Spinal cord (tissue), 10 donors: ENCODE measurements at places on chromosomes 3 and 15.

DNA sequence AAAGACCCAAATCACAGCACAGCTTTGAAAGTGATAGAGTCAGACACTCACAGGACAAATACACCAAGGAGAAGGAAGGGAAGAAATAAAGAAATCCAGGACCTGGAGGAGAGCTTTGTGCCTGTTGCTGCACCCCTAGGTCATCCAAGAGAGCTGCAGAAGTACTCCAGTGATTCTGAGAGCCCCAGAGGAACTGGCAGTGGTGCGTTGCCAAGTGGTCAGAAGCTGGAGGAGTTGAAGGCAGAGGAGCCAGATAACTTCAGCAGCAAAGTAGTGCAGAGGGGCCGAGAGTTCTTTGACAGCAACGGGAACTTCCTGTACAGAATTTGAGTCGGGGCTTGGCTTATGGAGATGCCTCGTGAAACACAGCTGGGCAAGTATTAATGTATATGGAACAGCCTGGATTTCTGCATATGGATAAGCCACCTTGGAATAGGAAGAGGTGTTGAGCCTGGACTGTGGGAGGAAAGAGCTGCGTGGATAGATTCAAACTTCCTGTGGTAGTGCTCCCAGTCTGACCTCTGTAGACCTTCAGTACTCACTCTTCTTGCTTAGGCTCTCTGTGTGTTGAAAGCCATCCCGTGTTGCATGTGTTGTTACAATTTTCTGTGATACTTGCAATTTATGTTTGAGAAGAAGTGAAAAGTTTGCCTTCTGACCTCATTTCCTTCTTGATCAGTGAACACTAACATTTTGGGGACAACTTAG, 6.1 kb downstream of the NGRN start:
- no peaks in the 10 kb centered on the region for H3K27me3 ChIP-seq
- DNase-seq, result no peak
- H3K27ac ChIP-seq, result no peak overlapping the region
- no peak overlapping the region for H3K4me3 ChIP-seq

- no peaks in the 10 kb centered on the region for H3K27me3 ChIP-seq
- H3K4me3 ChIP-seq, result no peak overlapping the region
- DNase-seq, result no peak
- no peak overlapping the region for H3K27ac ChIP-seq
These were observed 398.2 kb upstream of the FRG2C start for GRCh38 chr3:75265897-75266296.

GRCh38 chr3:196502775-196503195, 783 bp downstream of the RNF168 start:
- peaks cover 2% of the 10 kb centered on the region for H3K36me3 ChIP-seq
- peak; percentile 72 for DNase-seq
- peak overlapping the region; percentile 77 for H3K4me3 ChIP-seq
- peak overlapping the region; percentile 89 for H3K27ac ChIP-seq

DNA sequence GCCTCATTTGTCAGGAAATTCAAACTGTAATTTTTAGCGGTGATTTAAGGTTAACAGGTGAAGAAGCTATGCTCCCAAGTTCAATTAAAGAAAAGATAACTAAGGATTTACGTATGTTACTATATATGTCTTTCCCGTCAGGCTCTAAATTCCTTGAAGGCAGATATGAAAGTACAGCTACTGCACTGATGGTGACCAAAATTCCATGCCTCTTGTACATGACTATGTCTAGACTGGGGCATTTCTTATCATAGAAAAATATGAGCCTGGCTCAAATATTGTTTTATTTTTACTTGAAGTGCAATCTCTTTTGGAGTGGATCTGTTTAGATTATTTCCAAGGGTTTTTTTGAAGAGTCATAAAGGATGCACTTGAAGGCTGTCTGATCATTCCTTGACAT, 647.1 kb upstream of the KCNMB2 start:
- DNase-seq, result no peak
- no peak overlapping the region for H3K4me3 ChIP-seq
- H3K4me1 ChIP-seq, result no peaks in the 10 kb centered on the region
- no peaks in the 10 kb centered on the region for H3K36me3 ChIP-seq
- no peak overlapping the region for H3K27ac ChIP-seq
- H3K27me3 ChIP-seq, result no peaks in the 10 kb centered on the region
